GOT3 (cell line): ENCODE measurements at places on chromosomes 5 and 9.

GRCh38 chr5:32283539-32284377 lies 29.0 kb downstream of the MTMR12 start:
- DNase-seq, result no peak

- no peak for DNase-seq
These were observed 30.6 kb downstream of the HTR4 start for GRCh38 chr5:148623741-148624140.

DNA sequence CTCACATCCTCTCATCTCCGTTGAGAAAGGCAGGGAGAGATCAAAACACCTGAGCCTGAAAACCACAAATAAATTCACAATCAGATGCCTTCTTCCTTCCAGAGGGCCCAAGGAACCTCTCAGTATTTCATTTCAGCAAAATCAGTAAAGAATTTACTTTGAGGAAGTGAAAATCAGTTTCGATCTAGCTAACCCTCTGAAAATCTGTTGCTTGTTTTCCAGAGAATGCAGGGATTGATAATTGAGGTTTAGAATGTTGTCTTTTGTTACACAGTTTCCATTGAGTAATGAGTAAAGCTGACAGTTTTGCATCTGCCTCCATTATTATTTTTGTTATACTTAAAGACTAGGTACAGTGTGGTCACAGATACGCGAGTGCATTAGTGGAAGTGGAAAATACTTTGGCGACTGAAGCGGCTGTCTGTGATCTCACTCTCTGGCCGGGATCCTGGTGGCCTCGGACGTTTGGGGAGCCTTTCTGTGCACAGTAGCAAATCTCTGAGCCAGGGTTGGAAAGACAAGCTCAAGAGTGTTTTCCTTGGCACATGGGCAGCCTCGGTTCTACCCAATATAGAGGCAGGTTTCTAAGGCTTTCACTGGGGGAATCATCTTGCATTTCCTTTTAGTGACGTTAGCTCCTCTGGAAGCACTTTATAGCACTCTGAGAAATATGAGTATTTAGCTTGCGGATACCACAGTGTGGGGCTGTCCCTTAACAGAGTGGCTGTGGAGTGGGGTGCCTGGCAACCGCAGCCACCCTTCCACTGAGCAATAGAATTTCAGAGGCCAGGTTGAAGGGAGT lies 32.2 kb upstream of the ANGPTL2 start:
- no peak for DNase-seq

GRCh38 chr9:4923580-4924544 lies 61.2 kb upstream of the JAK2 start:
- no peak for DNase-seq

- DNase-seq, result no peak
These were observed 12.2 kb downstream of the FPGS start for GRCh38 chr9:127814619-127815511.

DNA sequence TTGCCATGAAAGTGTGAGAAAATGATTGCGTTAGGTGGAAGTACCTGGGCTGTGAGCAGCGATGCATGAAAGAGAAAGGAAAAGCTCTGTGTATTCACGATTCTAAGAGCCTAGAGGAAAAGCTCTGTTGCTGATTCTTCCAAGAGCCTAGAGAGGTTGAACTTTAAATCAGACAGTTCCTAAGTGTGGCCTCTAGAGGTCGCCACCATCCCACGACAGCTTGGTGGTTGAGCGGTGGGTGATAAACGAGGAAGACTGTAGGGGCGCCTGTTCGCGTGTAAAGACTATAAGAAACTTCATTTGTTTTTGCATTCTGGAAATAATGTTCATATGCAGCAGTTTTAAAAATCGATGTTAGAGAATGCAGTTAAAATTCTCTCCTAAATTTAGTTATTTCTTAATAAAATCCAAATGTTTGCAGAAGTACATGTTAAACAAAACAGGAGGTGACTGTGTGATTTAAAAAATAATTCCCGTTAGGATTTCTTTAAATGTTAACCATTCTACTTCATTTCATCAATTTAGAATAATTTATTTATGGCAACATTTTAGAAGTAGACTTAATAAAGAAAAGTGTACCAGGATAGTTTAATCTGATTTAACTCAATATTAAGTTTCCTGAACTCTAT lies 107.7 kb downstream of the TENT4A start:
- DNase-seq, result no peak

DNA sequence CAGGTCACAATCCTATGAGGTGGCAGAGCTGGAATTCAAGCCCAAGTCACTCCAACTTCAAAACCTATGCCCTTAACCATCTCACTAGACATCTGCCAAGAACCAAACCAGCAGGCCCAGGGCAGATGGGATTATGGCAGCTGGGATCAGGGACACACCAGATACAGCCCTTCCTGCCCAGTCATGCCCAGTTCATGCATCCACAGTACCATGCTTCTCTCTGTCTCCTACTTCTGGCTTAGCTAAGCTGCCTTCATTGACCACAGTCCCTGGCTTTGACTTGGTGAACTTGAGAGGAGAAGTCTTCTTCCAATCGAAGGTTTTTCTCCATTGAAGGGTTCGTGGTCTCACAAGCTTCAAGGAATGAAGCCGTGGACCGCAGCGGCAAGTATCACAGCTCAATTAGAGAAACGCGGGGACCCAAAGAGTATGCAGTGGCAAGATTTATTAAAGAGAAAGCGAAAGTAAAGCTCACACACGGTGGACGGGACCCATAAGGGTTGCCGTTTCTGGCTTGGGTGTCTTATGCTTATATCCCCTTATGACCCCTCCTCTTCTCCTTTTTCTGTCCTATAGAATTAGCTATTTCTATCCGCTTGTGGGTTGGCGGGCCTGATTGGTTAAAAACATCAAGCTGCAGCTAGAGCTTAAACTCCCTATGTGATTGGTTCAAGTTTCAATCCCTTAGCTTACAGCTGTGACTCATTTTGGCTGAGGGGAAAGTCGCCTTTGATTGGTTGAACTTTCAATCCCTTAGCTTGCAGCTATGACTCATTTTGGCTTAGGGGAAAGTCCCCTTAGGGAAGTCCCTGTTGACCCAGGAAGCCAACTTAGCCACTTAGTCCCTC lies 101.2 kb downstream of the TRIM36 start:
- no peak for DNase-seq

- DNase-seq, result no peak
These were observed 6.2 kb upstream of the NEUROG1 start for GRCh38 chr5:135541807-135542502.

DNA sequence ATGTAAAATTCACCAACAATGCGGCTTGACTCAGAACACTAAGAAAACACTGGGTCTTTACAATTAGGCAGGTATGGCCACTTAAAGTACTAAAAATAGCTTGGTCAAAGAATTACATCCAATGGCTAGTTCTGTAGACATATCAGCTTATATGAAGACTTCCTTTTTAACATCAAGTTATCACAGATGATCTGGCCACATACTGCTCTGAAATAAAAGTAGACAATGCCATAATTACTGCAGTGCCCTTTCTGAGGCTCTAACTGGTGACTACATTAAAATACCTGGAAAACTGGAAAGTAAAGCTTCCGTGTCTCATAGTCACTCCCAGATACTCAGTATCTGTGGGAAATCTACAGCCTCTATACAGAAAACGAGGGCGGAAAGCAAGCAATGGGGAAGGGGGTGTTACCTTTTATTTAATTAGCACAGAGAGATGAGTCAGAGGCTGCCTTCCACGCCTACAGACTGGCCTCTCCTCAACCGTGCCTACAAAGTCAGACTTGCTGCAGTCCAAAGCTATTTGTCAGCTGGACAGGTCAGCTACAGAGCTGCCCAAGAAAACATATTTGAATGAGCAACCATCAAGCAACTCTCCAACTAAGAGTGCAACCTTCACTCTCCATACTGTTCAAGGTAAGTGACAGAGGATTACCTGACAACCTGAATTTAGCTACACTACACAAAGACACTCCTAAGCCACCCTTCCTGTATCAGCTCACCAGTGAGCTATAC lies 8.7 kb downstream of the SERINC5 start:
- DNase-seq, result no peak

DNA sequence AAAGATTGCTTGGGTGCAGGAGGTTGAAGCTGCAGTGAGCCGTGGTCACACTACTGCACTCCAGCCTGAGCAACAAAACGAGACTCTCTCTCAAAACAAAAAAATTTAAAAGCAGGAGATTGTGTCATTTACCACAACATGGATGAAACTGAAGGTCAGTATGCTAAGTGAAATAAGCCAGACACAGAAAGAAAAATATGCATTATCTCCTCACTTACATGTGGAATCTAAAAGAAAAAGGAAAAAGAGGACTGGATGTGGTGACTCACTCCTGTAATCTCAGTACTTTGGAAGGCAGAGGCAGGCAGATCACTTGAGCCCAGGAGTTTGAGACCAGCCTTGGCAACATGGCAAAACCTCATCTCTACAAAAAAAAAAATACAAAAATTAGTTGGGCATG lies 146.8 kb upstream of the DAPK1 start:
- no peak for DNase-seq

- no peak for DNase-seq
These were observed 130.1 kb upstream of the FST start for GRCh38 chr5:53350368-53350767.

- DNase-seq, result no peak
These were observed 8.1 kb downstream of the PRELID2 start for GRCh38 chr5:145826895-145827674.

- DNase-seq, result no peak
These were observed 252.1 kb upstream of the ZNF608 start for GRCh38 chr5:124998520-124998919.

DNA sequence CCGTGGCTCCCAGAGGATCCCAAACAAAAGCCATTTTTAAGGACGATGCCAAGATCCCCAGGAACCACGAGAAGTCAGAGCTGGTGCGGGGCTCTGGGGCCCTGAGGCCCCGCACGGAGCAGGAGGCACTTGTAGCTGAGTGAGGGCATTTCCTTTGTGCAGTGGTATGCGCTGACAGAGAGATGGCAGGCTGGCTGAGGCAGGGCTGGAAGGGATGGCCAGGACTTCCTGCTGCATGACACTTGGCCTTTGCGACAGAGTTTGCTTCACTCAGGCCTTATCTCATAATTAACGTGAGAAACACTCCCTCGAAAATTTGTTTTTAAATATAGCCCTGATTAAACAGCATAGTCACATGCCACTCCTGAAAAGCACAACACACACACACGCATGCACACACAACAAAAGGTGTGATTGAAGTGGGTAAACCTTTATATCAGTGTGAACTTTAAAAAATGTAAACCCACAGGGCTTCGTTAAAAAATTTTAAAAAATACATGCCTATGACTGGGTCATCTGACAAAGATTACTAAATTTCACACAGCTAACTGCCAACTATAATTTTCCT lies 536.6 kb downstream of the PDE4D start:
- no peak for DNase-seq
